ACHN (cell line): ENCODE measurements at places on chromosomes 1 and 21.

DNA sequence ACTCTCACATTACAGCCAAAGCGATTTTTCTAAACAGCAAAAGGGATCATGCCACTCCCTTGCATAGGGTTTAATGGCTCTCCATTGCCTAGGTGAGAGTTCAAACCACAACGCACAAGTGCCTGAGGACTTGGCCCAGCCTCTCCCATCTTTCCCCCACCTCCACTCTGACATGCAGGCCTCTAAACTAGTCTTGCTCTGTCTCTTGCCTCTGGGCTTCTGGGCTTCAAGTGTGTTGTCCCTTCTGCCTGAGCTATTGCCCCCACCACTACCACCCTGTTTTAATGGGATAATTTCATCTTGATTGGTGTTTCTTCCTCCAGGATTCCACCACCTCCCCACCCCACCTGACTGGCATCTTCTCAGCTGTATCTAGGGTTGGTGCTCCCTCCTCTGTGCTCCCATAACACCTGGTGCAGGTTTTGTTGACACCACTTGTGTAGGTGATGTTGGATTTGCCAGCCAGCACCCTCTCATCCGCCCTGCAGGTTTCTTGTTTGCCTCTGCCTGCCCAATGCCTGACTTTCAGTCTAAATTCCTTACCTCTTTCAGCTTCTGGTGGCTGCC, 2.7 kb upstream of the ZBTB21 start:
- DNase-seq: no peak

GRCh38 chr1:8011016-8011415, 15.1 kb downstream of the ERRFI1 start:
- no peak for DNase-seq

DNA sequence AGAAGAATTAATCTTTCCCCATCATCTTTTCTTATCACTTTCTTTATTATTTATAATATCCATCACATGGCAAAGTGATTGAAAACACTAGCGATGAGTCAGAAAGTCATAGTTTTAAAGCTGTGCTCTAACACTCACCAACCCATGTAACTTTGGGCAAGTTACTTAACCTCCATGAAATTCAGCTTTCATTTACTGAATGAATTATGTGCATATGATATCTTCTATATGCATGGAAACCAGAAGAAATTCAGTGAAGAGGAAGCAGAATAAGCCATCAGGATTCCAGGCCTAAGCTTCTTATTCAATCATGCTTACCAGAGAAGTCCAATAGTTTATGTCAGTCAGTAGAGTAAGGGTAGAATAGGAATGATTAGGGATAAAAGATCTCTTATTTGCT, 300.1 kb downstream of the AGBL4 start:
- no peak for DNase-seq

DNA sequence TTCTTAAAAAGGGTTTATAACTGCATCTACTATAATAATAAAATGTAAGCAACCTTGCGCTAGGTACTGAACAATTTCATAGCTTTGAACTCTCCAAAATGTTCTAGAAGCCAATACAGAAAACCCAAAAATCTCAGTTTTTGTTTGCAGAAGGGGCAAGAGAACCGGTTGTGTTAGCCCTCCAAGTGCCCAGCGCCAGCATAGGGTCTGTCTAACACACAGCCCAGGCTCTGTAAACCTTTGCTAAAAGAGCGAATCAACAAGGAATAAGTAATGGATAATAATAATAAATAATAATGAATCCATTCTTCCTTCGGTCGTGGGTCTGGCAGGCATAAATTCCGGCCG, 333 bp upstream of the CHAF1B start:
- no peak for DNase-seq

GRCh38 chr1:110173466-110174105, 23.3 kb downstream of the SLC6A17 start:
- no peak for DNase-seq

- no peak for DNase-seq
Observed at GRCh38 chr1:238619652-238620051, 728.9 kb upstream of the ZP4 start.

- no peak for DNase-seq
Observed at GRCh38 chr1:64021066-64021465, 182.4 kb upstream of the UBE2U start.

- DNase-seq: no peak
Observed at GRCh38 chr1:6747674-6748073, 37.6 kb upstream of the CAMTA1 start.

DNA sequence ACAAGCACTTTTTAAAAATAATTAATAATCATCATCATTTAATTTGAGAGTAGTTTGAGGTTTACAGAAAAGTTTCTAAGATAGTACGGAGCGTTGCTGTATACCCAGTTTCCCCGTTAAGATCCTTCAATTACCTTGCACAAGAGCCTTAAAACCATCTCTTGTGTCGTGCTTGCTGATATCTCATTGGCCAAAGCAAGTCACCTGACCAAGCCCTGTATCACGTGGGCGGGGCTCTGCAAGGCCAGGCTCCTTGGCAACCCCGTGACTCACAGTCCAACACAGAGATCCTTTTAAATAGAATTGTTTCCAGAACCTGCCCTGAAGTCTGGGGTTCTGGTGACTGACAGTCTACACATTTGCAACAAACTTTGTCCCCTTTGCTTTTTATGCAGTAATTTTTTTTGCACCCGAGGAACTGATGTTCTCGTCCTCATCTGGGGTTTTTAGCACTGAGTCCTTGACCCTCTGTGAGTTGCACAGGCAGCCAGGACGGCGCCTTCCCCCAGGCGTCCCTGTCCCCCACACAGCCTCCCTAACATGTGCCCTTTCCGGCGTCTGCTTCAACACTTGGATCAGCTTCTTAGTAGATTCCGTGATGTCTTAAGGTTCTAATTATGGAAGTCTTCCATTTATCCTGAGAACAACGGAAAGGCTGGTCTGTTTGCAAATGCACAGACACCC, 183.3 kb upstream of the TMEM51 start:
- DNase-seq: peak; percentile 82

- no peak for DNase-seq
Observed at GRCh38 chr1:172661107-172661506, 2.2 kb downstream of the FASLG start.

DNA sequence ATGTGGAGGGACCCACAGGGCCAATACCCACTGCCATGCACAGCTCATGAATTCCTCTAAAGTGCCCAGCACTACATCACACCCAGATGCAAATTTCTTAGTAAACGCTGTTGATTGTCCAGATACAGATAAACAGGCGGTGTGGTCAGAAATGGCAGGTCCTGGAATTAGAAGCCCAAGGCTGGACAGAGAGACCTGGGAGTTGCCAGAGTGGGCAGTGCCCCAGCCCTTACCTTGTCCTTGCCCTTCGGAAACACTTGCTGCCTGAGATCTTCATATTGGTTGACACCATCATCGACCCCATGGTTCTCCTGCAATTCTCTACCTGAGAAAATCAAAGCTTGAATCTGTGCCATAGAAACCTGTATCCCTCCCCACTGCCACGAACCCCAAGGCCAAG, 149.3 kb upstream of the ETV3 start:
- no peak for DNase-seq

- no peak for DNase-seq
Observed at GRCh38 chr1:247212012-247212411, 40.2 kb upstream of the ZNF124 start.

- peak; percentile 23 for DNase-seq
Observed at GRCh38 chr1:5991381-5992025, 722 bp downstream of the NPHP4 start.

DNA sequence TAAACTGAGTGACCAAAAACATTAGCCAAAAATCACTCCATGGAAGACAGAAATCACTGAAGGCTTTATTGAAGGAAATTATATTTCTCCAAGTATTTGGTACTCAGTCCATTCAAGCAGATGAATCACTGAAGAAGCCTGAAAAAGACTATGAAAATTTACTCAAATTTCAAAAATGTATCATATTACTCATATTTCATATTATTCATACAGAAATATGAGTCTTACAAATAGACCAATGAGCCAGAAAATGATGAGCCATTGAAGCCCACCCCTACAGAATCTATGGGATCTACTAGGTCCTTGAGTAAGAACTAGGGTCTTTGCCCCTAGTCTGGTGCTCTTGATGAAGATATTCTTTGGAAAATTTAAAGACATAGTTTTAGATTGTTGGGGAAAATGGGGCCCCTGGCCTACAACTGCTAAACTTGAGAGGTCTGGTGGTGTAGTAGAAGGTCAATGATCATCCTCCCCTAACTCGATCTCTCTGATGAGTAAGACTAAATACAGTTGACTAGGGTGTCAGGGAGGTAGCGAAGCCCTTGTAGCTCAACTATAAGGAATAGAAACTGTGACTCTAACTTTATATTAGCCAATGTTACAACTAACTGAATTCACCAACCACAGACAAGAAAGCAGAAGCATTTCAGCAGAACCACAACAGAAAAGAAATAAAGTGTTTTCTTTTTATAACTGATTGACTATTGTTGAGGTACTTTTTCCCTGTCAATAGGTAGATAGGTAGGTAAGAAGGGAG, 81.0 kb downstream of the NOTCH2 start:
- no peak for DNase-seq

GRCh38 chr1:85116856-85117255, 68.6 kb upstream of the MCOLN3 start:
- DNase-seq: no peak

GRCh38 chr21:41633627-41634026, 125.7 kb upstream of the TMPRSS2 start:
- DNase-seq: no peak

DNA sequence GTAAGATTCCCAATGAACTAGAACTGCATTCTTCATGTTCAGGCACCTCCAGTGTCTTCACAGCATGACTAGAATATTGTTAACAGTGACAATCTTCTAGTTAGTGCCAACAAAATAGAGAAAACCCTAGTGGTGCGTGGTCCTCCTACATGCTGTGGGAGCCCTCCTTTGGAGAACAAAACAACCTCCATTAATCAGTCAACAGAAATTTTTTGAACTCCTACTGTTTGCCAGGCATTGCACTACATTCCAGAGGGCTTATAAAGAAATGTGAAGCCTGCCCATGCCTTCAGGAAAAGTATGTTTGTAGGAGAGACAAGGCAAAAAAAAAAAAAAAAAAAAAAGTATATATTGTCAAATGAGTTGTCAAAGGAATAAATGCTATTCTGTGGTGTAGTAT, 252.7 kb downstream of the LRRC40 start:
- DNase-seq: no peak

- peak; percentile 70 for DNase-seq
Observed at GRCh38 chr1:199759268-199759730, 268.2 kb upstream of the NR5A2 start.

DNA sequence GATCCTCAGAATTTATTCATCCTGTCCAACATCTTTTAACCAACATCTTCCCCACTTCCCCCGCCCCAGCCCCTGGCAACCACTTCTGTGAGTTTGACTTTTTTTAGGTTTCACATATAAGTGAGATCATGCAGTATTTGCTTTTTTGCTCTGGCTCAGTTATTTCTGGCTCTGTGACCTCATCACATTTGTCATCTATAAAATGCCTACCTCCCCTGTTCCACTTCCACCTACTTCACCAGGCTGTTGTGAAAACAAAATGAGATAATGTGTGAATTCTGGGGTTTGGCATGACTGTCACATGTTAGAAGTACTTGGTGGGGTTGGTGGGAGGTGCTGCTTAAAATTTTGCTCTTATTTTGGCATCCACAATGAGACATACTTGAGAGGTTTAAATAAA, 18.4 kb downstream of the HHAT start:
- peak; percentile 20 for DNase-seq

GRCh38 chr1:192580351-192580962, 4.9 kb downstream of the RGS1 start:
- DNase-seq: peak; percentile 67

DNA sequence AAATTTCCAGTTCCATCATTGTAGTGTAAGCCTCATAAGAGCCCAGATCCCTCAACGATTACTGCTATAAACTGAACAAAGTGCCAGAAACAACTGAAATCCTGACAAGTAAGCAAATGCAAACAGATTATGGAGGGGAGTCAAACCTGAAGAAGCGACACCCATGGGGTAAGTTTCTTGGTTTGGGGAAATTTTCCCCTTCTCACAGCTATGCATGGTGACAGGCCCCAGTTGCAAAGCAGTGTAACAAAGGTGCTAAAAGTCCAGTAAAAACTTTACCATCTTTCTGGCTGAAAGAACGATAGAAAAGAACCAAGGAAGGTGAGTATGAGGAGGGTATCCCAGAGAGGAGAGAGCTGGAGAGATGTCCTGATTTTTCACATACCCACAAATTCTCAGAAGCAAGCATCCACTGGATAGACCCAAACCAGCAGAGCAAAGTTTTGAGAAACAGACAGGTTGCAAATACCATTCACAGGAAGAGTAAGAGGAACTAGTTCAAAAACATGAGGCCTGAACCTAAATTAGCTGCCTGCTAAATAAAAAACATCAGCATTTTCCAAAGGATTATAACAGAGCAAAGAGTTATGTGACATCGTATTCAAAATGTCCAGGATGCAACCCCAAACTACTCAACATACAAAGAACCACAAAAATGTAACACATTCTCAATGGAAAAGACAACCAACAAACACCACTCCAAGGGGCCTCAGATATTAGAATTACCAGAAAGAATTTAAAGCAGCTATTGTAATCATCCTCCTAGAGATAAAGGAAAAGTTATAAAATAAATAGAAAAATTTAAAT, 14.5 kb downstream of the SCYL3 start:
- no peak for DNase-seq

- DNase-seq: no peak
Observed at GRCh38 chr1:88013485-88013884, 670.6 kb upstream of the PKN2 start.

- DNase-seq: peak; percentile 41
Observed at GRCh38 chr1:47582891-47583608, 145.2 kb downstream of the FOXD2 start.

DNA sequence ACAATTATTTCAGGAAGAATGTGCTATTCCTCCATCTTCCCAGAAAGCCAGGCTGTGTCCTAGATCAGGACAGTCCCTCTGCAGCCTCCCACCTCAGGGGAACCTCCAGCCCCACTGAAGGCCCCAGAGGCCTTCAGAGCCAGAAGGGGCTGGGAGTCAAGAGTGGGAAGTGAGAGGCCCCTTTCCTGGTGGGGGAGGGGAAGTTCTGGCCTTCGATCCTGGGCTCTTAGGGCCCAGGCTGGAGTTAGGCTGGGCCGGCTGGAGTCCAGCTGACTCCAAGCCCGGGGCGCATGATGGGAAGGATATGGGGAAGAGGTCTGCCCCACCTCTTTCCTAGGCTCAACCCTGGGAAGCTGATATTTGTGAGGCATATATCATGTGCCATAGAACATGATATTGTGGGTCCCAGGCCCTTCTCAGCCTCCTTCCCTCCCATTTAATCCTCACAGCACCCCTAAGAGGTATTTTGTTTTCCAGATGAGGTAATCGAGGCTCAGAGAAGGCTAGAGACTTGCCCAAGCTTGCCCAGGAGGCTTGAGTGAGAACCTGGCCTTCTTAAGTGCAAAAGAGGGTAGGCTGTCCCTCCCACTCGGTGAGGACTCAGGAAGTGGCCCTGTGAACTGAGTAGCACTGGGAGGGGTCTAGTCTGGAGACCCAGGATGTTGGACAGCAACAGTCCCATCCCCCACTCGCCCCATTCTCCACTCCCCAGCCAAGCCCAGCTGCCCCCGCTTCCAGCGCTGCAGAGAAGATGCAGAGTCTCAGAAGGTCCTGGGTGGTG, 18.6 kb upstream of the HSPG2 start:
- DNase-seq: no peak
